ENCODE measurements at places on chromosomes 5 and 9.

GRCh38 chr5:168624850-168625364 is 45.7 kb upstream of the PANK3 start:
- no peak for DNase-seq

GRCh38 chr5:37734114-37734513 is 105.7 kb downstream of the GDNF start:
- no peak for DNase-seq

- no peak for DNase-seq
Measured at GRCh38 chr9:130936285-130937117, 2.5 kb downstream of the FIBCD1 start.

DNA sequence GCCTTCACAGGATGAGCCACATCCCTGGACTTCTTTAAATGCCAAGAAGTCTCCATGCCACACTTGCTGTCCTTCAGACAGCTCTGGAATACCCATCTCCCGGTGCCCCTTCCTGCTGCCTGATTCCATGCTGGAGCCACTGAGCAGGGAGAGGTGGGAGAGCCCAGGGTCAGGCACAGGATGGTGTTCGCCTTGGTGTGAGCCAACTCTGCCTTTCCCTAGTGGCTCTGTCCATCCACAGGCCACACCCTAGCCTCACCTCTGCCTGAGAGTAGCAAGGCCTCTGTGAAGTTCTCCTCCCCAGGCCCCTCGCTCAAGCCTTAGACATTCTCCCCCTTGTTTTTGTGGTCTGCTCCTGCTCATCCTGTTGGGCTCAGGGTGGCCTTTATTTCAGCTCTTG is 54.2 kb upstream of the ANGPTL2 start:
- no peak for DNase-seq

GRCh38 chr9:92965061-92965758 is 17.9 kb downstream of the FGD3 start:
- DNase-seq, result no peak

DNA sequence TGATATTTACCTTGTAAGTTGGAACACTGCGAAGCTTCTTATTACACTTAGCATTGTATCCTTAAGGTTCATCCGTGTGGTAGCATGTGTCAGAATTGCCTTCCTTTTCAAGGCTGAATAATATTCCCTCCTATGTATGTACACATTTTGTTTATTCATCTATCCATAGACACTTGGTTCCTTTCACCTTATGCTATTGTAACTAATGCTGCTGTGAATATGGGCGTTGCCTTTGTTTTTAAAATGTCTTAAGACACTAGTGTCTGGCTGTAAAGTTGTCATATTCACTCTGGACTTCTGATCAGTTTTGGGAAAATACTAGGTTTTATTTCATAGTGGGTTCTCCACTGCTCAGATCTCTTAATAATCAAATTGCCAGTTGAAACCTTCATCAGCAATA is 383.3 kb upstream of the PRR16 start:
- DNase-seq, result no peak

GRCh38 chr9:88826181-88826580 is 165.1 kb upstream of the S1PR3 start:
- no peak for DNase-seq

DNA sequence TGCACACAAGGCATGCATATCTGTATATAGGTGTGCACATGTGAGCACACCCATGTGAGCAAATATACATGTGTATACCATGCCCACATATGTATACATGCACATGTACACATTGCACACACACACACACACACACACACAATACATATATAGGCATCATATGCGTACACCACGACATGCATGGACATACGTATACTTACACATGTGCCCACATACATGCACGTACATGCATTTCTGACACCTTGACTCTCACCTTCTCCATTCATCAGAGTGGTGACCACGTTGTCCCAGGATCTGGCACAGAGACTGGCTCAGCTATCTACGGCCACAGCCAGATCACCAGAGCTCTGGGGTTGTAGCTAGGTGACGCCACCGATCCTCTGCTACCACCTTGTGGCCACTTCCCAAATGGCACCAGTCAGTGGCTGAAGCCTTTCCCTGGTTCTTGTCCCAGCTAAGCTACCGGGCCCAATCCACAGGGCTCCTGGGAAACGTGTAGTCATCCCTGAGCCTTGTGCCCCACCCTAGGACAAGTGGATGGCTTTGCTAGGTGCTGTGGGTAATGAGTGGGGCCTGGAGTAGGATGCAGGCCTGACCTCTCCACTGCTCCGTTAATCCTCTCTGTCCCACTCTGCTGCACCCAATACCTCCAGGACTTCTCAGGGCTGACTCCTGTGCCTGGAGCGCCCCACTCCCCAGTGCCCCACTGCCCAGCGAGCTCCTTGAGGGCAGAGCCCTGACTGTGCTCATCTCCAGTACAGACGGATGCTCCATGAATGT is 194.4 kb downstream of the RGS3 start:
- no peak for DNase-seq

DNA sequence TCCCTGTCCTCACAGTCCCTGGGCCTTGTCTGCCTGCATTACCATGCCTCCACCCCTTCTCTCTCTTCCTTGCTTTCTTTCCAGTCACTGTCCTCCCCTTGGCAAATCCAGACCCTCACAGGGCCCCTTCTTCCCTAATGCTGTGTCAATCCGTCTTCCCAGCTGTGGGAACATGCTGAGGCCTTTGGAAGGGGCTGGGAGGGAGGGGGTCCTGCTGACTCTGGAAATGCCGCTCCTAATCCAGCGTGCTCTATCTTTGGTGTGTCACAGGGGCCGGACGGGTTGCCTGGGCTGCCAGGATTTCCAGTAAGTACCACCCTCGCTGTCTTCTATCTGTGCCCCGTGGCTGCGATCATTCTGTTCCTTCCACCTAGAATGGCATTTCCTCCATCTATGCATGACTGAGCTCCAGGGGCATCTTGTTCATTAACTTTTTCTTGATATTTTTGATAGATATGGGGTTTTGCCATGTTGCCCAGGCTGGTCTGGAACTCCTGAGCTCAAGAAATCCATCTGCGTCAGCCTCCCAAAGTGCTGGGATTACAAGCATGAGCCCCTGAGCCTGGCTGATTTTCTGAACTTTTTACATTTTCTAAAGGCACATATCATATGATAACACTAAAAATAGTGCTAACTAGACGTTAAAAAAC is 64.5 kb upstream of the TGFBR1 start:
- no peak for DNase-seq

Data from AG09309 (cell line).